ENCODE measurements at places on chromosomes 1 and 21.

GRCh38 chr1:24048205-24048869, 63.6 kb downstream of the MYOM3 start:
- DNase-seq = no peak

GRCh38 chr1:1627829-1628753, 3.9 kb upstream of the MMP23B start:
- no peak for DNase-seq

DNA sequence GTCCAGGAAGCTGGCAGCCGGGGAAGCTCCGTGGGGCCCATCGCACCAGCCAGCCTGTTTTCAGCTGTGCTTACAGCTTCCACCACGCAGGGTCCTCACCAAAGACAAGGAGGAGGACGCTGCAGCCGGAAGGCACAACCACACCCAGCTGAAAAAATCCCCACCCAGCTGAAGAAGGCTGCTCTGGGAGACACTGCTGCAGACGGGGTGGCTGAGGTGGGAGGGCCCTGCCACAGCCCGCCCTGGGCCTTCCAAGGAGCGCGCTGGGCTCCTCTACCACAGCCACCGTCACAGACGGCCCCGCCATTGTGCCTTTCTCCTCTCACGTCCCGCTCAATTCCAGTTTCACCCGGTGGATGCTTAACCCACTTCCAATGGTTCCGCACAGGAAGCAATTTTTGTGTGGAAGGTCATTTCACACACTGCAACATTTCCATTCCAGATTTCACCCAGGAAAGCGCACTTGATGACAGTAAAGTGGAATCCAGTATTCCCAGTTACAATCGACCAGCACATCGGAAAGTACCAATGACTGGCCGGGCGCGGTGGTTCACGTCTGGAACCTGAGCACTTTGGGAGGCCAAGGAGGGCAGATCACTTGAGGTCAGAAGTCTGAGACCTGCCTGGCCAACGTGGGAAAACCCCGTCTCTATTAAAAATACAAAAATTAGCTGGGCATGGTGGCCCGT, 47.9 kb downstream of the NPHP4 start:
- no peak for DNase-seq

GRCh38 chr1:16082283-16083038, 9.0 kb upstream of the FAM131C start:
- no peak for DNase-seq

DNA sequence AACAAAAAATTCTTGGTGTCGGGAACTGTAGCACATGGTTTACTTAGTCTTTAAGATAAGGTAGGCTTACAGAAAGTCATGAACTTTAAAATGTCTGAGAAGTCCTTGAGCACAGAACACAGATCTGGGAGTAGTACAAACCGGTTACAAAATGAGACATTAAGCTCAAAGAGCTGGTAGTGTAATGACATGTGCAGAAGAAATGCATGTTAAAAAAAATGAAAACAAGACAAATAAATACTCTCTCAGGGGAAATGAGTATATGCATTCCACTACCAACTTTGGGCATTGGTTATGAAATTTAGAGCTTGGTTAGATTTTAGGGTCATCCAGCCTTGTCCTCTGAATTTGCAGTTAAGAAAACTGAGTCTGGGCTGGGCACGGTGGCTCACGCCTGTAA, 91.5 kb upstream of the F3 start:
- DNase-seq = peak; percentile 75

DNA sequence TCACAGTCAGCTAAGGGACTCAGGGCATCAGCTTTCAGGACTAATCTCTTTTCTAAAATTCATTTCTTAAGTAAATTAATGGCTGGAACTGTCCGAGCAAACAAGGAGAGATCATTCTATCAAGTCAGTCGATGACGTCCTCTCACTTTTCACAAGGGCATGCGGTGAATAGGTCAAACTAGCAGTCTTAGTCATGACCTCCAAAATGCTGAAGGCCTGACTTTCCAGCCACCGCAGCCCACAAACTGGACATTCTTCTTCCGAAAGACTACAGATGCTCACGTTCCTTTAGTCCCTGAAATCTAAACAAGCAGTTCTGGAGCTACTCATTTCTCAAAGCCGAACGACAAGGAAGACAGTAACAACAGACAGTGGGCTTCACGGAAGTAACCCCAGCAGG, 127.9 kb downstream of the TIAM1 start:
- DNase-seq = no peak

DNA sequence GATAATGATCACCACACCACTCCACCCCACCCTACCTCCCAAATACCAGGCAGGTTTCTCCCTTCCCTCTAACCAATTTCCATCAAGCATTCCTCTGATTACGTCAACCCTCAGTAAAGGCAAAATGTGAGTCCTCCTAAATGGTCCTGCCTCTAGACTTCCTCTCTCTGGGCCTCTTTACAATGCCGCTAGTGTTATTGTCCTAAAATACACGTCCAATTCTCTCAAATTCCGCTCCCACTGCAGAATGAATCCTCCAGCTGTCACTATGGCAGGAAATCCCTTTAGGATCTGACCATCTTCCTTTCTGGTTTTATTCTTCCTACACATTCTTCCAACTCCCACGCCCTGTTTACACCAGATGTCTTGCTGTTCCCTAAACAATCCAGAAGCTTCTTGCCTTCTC, 68.7 kb downstream of the DEGS1 start:
- no peak for DNase-seq

GRCh38 chr1:20355828-20356735, 65.4 kb downstream of the VWA5B1 start:
- DNase-seq = no peak

DNA sequence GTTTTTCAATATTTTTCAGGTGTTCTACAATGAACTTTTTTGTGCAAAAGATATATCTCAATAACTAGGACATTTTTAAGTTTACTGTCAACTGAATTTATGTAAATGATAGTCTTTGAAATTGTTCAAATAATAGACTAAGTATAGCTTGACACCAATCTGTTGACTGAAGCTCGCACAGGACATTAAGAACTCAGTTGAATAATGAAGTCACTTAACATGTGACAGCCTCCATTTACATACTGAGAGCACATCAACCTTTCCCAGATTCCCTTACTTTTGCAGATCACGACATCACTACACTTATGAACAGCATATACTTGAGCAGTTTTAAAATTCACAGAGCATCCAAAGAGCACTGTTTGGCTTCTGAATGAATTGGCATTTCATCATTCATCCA, 268.2 kb downstream of the LRRC7 start:
- no peak for DNase-seq

DNA sequence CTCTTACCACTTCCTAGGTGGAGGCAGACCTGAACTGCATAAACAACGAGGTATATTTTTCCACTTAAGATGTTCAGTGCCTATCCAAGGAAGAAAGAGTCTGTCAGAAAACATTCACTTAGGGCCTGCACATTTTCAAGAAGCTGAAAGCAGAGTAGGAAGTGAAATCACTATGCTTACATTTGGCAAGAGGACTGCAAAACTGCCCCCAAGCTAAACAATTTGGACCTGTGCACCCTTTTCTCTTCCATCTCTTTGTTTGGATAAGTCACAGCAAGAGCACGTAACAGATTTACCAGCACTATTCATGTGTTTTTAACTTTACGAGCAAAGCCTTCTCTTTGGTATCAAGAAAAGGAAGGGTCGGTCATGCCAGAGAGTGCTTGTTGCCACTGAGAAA, 13.2 kb upstream of the BEND5 start:
- DNase-seq = no peak

DNA sequence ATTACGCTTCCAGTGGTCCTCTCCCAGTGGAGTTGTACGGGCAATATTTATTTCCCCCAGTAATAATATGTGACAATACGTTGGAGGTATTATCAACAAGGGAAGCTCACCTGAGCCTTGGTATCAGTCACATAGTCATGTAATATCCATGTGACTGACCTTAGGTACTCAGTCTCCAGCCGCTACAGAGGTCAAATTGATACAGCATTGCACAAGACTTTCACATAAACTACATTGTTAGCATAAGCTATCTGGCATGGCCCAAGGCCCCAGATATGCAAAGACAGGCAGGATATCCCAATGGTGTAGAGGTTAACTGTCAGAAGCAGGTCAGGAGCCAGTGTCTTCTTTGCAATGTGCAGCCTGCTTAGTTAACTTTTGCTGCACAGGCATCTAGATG, 15.3 kb upstream of the CHIT1 start:
- no peak for DNase-seq

DNA sequence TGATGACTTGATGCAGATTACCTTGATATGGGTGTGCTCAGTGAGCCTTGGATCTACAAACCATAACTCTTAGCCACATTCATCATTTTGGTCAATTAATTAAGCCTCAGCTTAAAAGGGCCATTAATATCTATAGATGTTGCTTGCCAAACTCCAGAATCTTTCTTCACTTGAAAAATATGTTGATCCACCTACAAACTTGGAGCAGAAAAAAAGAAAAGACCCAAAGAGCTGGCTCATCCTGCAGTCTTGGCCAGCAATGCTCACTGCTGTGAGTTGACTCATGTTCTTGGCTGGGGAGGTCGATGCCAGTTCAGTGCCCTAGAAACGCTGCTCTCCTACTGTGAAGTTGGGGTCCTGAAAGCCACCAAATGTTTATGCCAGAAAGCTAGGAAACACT, 75.4 kb downstream of the DPT start:
- no peak for DNase-seq

All from GM04503 (cell line).